ENCODE measurements at places on chromosomes 6 and 20.

GRCh38 chr6:103729658-103730057 lies 1130.1 kb downstream of the HACE1 start:
- no peak for DNase-seq

DNA sequence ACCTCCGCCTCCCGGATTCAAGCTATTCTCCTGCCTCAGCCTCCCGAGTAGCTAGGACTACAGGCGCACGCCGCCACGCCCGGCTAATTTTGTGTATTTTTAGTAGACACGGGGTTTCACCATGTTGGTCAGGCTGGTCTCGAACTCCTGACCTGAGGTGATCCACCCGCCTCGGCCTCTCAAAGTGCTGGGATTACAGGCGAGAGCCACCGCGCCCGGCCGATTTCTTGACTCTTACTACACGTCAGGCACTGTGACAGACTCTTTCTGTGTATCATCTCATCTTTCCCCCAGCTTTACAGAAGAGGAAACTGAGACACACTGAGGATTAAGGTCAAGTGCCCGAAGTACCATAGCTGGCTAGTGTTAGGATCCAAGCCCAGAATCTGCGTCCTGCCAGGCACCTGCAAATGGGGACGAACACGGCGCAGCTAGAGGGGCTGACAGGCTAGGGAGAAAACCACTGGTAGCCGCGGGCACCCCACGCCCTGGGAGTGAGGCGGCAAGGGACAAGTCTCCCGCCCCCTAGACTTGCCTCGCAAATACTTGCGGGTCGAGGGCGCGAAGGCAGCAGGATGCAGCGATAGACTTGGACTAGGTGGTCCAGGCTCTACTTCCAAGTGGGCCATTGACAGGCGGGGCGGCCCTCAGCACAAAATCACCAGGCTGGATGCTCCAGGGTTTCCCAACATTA lies 1.1 kb upstream of the TAF8 start:
- DNase-seq = no peak

DNA sequence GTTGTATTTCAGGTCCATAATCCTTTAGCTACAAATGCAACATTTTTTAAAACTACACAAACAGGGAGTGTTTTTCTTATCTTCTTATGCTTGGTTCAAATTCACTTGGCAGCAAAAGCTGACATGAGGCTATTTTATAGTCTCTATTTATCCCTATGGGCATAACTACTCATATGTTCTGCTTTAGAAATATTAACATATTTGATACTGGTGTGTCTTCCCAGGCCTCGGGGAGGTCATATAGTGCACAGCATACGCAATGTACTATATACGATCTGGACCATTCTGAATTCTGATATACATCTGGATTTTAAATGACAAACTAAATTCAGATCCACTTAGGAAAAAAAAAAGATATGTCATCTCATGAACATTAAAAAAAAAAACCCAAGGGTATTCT lies 69.2 kb downstream of the TFAP2C start:
- DNase-seq = no peak

- no peak for DNase-seq
Measured at GRCh38 chr6:13617066-13617465, 1.9 kb downstream of the NOL7 start.

DNA sequence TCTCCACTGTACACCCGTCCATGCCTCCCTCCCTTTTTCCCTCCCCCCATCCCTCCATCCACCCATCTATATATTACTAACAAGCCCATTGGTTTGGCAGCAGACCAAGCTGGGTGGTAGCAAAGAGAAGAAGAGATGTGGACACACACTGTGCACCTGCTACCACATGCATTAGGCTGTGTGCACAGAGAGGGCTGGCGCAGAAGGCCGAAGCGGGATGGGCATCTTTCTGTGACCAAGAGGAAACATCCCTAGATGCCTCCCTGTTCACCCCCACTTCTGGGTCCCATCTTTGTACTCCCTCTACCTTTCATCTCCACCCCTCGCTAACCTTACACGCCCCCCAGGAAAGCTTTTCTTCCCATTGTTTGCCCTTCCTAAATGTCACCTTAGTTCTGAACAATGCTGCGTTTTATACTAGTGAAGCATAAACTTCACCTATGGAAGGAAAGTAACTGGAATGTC lies 64.9 kb upstream of the AFDN start:
- DNase-seq = no peak

DNA sequence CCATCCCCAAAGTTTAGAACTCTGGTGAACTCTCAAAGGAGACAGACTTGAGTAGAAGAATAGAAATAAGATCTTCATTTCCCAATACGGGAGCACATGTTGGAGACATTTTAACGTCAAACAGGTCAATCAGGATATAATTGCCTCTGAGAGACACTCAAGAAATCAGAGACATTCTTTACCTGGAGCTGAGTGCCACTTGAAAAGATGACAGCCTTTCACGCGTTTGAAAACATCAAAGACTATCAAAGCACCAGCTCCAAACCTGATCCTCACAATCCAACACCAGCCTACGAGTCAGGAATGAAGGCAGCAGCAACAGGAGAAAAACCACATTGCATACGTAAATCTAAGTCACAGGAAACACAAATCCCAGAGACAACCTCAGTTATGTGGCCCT lies 571.5 kb upstream of the CDH4 start:
- DNase-seq = no peak

DNA sequence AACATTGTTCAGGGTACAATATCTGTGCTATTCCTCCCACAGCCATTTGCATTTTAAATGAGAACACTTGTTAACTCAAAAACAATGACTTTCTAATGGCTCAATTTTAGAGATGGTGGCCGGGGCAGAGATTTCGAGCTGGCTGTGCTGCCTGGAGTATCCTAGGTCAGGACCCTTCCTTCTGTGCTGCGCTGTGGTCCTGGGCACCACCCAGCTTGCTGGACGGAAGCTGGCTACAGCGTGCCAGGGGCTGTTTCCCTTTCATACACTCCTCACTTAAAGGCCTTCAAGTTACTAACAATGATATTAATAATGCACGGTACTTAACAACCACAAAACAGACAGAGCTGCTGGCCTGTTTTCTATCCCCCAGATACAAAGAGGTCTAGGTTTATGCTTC lies 194.4 kb upstream of the CST7 start:
- DNase-seq = no peak

DNA sequence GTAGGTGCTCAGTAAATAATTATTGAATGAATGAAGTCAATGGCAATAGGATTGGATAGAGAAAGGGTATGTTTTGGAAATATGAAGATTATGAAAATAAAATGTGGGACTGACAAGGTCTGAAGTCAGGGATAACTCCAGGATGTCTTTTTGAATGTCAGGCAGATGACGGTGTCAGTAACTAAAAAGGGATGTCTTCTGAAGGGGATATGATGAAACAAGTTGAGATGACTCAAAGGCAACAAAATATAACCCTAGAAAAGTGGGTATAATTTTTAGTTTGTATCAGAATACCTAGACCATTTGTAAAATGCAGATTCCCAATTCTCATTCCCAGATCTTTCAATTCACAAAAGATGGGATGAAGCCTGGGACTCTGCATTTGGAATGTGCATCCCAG lies 257.3 kb upstream of the SGK1 start:
- DNase-seq = no peak

DNA sequence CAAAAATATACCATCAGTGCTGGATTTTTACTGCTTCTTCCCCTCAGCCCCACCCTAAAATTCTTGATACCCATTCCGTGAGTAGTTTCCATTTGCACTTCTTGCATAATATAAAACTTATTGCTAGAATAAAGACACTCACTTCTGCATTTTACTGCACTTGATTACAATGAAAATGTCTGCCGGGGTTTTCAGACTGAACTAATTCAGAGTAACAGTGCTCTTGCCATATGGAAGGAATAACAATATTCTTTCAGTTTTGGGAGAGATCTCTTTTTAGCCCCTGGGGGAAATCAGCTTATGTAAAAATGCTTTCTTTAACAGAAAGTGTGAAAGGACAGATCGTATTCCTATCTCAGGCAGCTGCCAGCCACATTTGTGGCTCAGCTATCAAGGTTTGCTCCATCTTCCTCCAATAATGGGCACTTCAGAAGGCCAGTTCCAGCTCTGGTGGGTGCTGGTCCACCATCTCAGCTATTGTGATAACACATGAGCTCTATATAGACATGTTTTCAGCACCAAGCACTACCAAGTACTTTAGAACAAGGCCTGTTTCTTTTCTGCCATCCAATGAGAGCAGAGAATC lies 8.9 kb downstream of the SMLR1 start:
- no peak for DNase-seq

DNA sequence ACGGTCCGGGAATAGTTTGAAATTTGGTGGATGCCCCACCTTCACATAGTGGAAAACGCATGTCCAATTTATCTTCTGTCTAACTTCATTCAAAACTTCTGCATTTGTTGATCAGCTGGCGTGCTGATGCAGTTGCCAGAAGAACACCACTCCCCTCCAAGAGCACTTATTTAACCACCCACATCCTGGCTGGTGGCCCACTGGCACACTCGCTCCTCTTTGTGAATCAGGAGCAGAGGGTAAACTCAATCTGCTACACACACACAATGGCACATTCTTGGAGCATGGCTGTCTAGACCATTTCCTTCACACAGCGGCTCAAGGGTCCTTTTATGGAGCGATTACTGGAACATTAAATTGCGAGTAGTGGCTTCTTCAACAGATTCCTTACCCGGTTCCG lies 55.1 kb upstream of the CEP162 start:
- no peak for DNase-seq

Measured in endothelial cell (in vitro differentiated cells).